Activated T-cell treated with anti-CD3 and anti-CD28 coated beads, Interleukin-2, amount 50 U/mL, for 48 hours (primary cell): ENCODE measurements at places on chromosomes 3 and 15.
A peak's percentile ranks its signal among the peaks of the same experiment; 100 is the strongest.

- no peak for DNase-seq
Measured at GRCh38 chr3:63232764-63233396, 45.2 kb upstream of the SYNPR start.

GRCh38 chr3:58529516-58530353 is 7.3 kb downstream of the ACOX2 start:
- no peak for DNase-seq

GRCh38 chr3:134306320-134306719 is 55.7 kb upstream of the RYK start:
- no peak for DNase-seq

- peak; percentile 39 for DNase-seq
Measured at GRCh38 chr15:74431645-74432044, 2.1 kb downstream of the SEMA7A start.

DNA sequence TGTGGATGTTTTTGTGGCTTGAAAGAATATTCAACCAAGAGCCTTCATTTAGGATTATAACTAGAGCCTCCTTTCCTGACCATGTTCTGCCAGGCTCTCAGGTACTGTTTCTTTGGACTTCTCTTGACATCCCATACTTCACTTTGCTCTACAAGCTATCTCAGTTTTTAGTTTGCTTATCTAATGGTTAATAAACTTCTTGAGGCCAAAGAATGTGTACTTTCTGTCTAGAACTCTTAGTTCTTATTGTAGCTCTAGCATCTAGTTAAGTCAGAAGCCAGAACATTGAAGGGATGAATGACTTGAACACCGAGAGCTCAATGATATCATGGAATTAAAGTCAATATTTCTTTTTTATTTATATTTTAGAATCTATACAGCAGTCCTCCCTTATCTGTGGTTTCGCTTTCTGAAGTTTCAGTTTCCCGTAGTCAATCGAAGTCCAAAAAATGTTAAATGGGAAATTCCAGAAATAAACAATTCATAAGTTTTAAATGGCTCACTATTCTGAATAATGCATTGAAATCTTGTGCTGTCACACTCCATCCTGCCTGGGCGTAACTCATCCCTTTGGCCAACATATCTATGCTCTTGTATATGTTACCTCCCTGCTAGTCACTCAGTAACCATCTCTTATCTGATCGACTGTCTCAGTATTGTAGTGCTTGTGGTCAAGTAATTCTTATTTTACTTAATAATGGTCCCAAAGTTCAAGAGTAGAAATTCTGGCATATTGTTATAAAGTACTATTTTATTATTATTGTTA is 368.6 kb upstream of the RBMS3 start:
- no peak for DNase-seq

DNA sequence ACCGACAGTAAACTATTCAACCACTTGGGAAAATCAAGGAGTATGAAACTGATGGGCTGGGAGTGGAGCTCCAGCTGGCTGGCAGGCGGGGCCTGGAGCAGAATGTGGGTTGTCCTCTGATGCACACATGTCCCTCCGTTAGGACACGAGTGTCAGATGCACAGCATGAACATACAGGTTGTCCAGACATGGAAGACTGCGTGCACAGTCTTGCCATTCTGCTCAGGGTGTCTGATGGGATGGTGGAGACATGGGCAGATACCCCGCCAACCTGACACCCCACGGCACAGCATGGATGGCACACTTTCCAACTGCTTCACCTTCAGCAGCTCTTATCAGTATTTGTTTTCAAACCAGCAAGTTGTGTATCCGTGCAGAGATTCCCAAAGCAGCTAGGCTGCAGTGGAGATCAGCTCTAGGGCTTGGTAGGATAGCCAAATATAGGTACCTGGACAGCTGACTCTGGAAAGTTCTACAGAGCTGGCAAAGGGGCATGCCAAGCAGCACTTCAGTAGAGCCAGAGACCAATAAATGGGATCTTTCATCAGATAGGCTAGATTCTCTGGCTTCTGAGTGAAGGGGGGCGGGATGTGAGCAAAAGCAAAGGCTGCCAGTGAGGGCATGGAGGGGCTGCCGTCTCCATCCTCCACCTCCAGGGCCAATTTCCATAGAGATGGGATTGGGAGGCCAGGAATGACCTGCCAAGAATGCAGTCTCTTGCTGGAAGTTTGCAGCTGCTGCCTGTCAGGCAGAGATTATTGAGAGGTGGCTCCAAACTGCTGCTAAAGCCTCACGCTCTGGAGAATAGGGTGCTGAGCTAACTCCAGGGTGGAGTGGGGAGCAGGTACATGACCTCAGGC is 47.2 kb upstream of the KY start:
- DNase-seq = no peak

DNA sequence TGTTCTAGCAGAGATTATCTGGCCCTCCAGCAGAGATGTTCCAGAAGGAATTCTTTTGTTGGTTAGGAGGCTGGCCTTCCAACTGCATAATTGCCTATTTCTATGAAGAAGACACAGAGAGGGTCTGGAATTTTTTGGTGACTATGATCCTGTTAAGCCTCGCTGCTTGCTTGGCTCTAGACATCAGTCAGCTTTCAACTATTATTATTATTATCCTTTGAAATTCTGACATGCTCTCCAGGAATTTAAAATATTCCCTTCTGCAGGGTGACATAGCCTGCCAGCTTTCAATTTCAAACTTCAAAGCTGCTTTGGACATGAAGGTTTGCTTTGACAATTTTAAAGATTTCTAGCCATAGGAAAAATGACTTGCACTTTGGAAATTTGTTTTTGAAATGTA is 26.3 kb upstream of the ZNF148 start:
- no peak for DNase-seq

DNA sequence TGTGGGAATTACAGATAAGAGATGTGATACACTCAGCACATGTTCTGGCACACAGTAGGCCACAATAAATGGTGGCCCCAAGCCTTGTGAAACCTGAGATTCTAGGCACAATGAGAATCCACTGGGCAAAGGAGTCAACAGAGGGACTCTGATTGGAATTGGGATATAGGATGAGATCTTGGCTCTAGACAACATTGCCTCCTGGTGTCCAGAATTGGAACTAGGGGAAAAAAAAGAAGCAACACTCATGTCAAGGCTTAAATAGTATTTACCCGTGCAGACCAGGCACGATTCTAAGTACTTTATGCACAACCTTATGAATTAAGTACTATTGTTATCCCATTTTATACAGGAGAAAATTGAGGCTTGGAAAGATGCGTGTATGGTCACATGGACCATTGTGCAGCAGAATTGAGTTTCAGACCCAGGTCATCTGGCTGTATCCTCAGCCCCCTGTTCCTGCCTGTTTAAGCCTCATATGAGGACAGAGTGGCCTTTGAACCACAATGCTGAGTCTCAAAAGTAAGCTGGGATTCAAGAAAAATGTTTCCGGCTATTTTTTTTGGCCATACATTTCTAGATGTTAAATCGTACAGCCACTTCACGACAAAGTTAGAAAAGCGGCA is 124.8 kb downstream of the SV2B start:
- no peak for DNase-seq

DNA sequence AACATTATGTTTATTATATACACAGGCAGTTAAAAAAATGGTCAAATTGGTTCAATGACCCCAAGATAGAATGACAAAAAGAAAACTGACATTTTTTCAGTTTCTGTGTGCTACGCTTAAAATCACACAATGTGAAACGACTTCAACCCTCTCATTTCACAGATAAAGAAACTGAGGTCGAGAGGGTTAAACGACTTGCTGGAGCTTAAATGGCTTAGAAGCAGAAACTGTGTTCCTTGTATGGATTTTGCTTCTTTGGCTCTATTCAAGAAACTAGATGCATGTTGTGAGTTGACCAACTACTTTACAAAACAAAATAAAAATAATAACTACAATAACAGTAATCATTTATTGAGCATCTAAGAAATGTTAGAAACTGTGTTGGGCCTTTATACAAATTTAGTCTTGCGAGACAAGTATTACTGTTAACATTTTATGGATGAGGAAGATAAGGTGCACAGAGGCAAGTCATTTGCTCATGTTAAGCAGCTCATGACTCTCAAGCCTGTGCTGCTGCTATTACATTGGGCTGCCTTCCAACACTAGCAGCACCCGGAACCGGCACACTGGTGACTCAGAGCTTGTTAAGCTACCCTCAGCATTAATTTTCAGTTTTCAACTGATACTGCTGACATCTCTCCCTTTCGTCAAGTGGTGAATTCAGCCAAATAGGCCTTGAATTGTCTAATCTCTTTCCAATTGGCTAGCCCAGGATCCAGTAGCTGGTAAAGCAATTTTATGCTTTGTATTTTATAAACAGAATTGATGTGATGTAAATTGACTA is 487.6 kb downstream of the NAALADL2 start:
- DNase-seq = no peak

DNA sequence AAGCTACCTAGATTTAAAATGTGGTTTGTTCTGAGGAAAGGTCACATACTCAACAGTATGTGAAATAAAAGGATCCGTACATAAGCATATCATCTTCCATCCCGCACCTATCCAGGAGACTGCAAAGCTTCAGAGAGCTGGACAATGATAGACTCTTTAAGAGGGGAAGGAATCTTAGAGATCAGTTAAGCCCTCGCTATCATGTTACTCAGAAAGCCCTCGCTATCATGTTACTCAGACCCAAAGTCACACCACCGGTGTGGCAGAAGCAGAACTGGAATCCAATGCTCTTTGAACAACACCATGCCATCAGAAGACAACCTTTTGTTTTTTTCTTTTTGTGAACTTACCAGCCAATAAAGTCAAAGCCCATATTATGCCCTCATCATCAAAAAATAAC is 5.8 kb downstream of the ANO10 start:
- no peak for DNase-seq

- peak; percentile 86 for DNase-seq
Measured at GRCh38 chr3:52444860-52445793, at the start of gene SEMA3G. SEMA3G (minus strand) TSS chr3:52445103; CDS start chr3:52445027, 76 bp downstream.

DNA sequence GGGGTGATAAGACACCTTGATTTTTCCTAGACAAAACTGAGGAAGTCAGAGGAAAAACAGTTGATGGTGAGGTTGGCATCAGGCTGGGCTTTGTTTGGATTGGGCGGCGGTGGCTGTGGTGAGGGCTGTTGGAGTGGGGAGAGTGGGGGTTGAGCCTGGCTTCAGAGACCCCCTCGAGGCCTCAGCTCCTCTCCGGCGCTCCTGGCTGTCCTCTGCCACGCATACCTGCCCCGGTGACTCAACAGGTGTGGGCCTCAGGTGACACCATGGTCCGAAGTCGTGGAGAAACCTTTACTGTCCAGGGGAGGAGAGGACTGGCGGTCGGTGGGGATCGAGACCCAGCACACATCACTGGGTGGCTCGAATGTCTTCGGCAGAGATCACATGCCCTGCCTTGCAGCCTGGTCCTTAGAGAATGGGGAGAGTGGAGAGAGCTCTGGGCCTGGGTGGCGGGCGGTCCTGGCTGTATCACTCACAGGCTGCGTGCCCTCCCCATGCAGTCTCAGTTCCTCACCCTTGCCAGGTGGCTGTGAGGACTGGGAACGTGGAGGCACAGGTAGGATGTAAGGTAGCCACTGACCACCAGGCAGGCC is 2.6 kb downstream of the APBA2 start:
- DNase-seq = no peak

- no peak for DNase-seq
Measured at GRCh38 chr3:4680227-4680691, 187.1 kb downstream of the ITPR1 start.

DNA sequence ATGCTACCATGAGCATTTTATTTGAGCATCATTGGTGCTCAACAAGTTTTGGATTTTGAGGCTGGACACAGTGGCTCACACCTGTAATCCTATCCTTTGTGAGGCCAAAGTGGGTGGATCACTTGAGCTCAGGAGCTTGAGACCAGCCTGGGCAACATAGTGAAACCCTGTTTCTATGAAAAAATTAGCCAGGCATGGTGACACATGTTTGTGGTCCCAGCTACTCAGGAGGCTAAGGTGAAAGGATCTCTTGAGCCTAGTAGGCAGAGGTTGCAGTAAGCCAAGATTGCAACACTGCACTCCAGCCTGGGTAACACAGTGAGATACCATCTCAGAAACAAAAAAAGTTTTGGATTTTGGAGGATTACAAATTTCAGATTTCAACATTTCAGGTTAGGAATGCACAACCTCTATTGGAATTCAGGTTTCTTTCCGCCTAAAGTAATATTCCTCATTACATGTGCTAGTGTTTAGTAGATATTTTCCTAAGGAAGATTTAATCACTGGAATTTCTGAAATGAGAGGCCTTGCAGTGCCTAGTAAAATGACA is 27.6 kb downstream of the CNOT10 start:
- no peak for DNase-seq
